Stimulated activated CD8-positive, alpha-beta memory T cell treated with anti-CD3 and anti-CD28 coated beads, Interleukin-15, amount 100 ng/mL, for 1 hour (primary cell): ENCODE measurements at places on chromosomes 11 and 22.

DNA sequence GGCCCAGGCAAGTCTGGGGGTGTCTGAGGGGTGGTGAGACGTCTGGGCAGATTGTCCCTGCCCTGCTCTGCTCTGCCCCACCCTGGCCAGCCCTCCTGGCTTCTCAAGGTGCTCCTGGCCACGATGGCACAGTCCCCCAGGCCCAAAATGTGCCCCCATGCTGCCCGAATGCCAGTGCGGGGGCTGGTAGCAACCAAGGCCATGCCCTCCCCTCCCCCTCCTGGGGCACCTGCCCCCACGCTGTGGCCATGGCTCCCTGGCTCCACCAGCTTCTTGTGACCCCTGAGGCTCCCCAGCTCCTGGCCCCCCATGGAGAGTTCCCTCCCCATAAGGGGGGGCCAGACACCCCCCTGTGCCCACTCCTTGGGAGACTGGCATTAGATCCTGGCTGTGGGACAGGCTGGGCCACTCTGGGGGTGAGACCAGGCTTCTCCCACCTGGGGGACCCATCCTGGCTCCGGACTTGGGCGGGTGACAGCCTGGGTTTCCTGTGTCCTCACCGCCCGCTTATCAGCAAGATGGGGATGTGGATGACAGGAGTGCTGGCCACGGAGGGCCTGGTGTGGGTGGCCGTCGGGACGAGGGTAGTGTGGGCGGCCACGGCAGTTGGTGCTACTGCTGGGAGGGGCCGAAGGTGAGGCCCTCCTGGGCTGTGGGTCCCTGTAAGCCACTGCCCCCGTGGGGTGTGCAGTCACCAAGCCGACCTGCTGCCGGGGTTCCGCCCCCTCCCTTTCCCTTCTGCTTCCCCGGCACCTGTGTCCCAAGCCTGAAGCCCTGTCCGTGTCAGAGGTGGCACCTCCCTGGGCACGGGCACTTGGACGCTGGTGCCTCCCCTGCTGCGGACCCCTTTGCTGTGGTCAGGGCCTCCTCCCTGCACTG lies 15.9 kb upstream of the MUC6 start:
- DNase-seq, result no peak

GRCh38 chr22:35312198-35313059 lies 12.7 kb downstream of the TOM1 start:
- no peak for DNase-seq

- DNase-seq, result no peak
Measured at GRCh38 chr11:62552485-62553079, 6.0 kb upstream of the AHNAK start.

DNA sequence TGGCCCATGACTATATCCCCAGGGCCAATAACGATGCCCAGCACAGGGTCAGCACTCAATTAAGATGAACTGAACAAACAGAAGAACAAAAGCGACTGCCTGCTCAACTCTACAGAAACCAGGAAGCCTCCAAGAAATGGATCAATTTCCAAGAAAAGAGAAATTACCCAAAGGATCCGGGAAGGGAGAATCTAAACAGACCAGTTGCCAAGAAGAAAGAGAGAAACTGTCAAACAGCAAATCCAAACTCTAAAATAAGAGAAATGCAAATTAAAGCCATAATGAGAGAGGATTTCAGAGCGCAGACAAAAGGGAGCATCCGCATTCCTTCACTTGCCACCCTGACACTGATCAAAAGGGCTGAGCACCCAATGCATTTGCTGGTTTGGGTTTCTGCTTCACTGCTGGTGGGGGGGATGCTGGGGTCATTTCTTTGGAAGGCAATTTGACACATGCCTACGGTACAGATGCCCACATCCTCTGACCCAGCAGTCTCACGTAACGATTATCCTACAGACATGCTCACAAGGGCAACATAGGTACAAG lies 37.7 kb upstream of the RFPL3 start:
- no peak for DNase-seq

GRCh38 chr11:6096417-6096816 lies 11.1 kb upstream of the OR56B4 start:
- DNase-seq, result no peak

DNA sequence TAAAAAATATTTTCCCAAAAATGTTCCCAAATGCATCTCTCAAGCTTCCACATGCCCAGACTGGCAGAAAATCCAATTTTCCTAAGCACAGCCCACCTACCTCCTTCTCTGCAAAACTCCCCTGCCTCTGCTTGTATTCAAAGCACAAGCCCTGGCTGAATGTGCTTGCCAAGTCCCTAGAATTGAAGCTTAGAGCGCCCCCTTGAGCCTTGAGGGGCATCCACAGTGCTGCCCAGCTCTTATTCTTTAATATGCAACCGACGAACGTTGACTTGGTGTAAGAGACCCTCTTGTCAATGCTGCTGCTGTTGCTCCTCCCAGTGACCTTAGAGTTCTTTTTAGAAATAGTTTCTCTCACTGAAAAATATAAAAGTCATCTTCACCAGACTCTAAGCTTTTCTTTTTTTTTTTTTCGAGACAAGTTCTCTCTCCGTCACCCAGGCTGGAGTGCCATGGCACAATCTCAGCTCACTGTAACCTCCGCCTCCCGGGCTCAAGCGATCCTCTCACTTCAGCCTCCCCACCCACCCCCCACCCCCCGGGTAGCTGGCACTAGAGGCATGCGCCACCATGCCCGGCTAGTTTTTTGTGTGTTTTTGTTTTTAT lies 63.5 kb upstream of the CAPRIN1 start:
- peak; percentile 50 for DNase-seq

- DNase-seq, result peak; percentile 31
Measured at GRCh38 chr22:41447435-41448188, 1.0 kb upstream of the TOB2 start.

GRCh38 chr11:20058749-20059458 lies 101.4 kb downstream of the DBX1 start:
- no peak for DNase-seq

DNA sequence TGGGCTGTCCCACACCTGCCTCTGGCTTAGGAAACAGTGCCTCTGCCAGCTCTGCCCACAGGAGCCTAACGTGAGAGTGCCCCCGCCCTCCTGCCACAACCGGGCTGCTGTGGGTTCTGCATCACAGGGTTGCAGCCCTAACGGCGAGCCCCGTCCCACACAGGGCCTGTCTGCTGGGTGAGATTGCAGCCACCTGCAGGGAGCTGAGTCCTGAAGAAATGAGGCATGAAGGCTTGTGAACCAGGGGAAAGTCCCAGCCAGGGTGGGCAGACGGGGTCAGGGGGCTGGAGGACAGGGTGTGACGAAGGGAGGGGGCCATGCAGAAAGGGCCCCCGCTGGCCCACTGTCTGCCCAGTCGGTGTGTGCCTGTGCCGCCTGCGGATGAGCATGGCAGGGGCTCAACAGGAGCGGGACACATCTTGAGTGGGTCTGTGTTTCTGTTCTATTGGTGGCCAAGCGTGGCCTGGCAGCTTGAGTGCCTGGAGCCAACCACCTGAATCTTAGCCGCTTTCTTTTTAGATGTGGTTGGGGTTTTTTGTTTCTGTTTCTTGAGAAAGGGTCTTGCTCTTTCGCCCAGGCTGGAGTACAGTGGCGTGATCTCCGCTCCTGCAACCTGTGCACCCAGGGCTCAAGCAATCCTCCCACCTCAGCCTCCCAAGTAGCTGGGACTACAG lies 38.9 kb downstream of the CTTN start:
- DNase-seq, result no peak

- no peak for DNase-seq
Measured at GRCh38 chr11:13038366-13038765, 29.2 kb downstream of the RASSF10 start.

- DNase-seq, result no peak
Measured at GRCh38 chr11:34411791-34412190, 26.9 kb upstream of the CAT start.

DNA sequence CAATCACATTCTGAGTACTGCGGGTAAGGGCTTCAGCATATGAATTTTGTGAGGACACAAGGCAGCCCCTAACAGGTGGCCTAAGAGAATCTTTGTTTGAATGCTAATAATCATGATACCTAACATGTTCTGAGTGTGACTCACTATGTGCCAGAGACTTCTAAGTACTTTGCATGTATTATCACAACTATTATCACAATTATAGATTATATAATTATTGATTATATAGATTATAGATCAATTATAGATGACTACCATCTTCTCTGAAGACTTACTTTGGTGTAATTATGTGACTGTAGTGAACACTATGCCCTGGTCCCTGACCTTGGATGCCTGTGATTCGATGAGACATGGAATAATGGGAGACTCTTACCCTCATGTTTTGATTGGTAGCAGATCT lies 62.6 kb downstream of the FLI1 start:
- DNase-seq, result no peak

DNA sequence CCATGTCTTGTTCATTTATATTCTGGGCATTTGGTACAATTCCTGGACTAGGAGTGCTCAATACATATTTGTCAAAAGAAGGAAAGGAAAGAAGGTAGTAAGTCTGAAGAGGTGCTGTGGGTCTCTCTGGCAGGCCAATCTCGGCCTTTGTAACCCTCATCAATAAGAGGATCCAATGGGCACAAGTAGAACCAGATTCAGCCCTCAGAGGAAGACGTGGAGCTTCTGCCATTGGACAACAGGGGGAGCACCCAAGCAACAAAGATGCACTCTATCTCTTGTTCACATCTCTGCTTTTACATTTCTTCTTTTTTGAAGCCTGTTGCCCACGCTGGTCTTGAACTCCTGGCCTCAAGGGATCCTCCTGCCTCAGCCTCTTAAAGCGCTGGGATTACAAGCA lies 2.2 kb upstream of the VPS11 start:
- no peak for DNase-seq

- DNase-seq, result no peak
Measured at GRCh38 chr11:2525941-2526807, 81.4 kb downstream of the KCNQ1 start.

GRCh38 chr11:123178186-123178585 lies 16.9 kb downstream of the CLMP start:
- DNase-seq, result no peak
